Activated T-cell treated with anti-CD3 and anti-CD28 coated beads, Interleukin-2, amount 50 U/mL, for 48 hours (primary cell): ENCODE measurements at places on chromosomes 7 and 10.

DNA sequence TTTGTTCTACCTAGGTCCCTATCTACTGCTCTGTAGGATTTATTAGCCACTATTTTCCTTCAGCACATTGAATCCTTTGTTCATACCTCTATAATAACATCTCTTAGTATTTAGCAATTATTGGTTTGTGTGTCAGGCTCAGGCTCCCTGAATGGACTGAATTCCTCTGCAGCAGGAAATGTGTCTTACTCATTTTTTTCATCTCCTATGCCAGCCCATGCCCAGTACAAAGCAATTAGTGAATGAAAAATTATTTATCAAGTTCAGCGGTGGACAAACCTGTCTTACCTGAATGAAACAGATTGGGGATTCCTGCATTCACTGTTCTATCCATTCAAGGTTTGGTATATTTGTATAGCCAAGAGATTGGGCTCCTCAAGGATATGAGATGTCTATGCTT, 53.7 kb downstream of the C1GALT1 start:
- no peak for DNase-seq

- peak; percentile 85 for DNase-seq
These were observed at the start of gene CYTH3 for GRCh38 chr7:6272481-6273323. TSS of gene CYTH3 (minus strand) at chr7:6272624. CDS start at chr7:6272507, 117 bp downstream.

DNA sequence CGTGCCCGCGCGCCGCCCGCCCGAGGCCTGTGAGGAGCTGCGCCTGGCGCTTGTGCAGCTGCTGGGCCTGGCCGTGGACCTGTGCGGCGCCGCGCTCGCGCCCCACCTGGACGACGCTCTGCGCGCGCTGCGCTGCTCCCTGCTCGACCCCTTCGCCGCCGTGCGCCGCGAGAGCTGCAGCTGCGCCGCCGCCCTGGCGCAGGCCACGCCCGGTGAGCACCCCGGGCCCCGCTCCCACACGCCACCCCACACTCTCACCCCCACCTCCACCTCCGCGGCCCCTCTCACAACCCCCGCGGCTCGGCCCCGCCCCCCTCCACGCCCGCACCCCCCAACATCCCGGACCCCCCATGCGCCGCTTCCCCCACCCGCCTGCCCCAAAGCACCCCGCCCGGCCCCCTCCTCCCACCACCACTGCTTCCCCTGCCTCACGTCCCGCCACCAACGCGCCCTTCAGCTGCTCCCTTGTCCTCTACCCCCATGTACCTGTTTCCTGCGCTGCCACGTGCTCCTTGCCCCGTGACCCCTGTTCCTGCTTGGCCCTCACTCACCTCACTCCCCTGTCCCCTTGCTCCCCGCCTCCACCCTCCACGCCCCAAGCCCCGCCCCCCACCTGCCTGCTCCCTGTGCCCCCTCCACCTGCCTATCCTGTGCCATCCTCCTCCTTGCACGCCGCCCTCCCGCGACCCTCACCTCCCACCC, at the start of gene PRKAR1B:
TSS of gene PRKAR1B (minus strand) at position 178 of the 702 bp plus-strand sequence. CDS start 15,776 bp downstream, outside the sequence.
- DNase-seq: peak; percentile 47

GRCh38 chr10:97589479-97589878, at the start of gene C10orf62:
TSS of gene C10orf62 (plus strand) at chr10:97589721. CDS start at chr10:97589898, 177 bp downstream.
- no peak for DNase-seq

DNA sequence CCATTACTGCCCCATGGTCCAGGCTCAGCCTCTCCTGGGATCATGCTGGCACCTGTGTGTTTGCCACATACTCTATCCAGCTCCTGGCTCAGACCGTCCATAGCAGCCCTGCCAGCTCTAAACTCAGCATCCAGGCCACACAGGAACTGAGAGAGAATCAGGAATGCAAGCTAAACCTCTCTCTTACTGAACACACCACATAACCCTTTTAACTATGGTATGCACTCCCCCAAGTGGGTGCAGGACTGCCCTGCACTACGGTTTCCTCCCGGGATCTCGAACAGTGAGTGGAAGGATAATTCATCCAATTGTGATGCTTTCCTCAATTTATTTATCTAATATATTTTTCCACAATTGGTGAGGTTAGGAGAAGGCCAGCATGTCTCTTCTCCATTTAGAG, 17.1 kb upstream of the ZNF800 start:
- no peak for DNase-seq

- peak; percentile 63 for DNase-seq
These were observed 677 bp downstream of the TSPAN14 start for GRCh38 chr10:80454513-80455460.

- no peak for DNase-seq
These were observed 46.8 kb upstream of the C10orf120 start for GRCh38 chr10:122746408-122746807.

- DNase-seq: peak; percentile 55
These were observed 14.9 kb upstream of the CRCP start for GRCh38 chr7:66099551-66100407.

- no peak for DNase-seq
These were observed 200.7 kb downstream of the RAPGEF5 start for GRCh38 chr7:22156205-22156604.

GRCh38 chr7:105698531-105698930, 117.2 kb upstream of the EFCAB10 start:
- no peak for DNase-seq

GRCh38 chr7:22647451-22648257, 79.3 kb upstream of the IL6 start:
- DNase-seq: no peak

DNA sequence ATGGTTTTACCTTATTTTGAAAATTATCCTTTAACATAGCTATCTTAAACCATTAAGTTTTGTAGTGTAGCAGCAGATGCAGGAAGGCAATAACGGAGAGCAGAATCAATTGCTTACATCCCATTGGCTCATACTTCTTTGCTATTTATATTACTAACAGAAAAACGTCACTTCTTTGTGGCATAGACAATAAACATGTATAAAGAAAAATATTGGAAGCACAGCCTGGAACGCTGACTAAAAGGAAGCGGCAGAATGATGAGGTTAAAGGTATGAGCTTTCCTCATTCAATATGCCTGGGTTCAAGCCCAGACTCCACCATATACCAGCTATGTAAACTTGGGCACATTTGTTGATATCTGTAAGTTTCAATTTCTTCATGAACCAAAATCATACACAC, 24.0 kb upstream of the BMPER start:
- no peak for DNase-seq

- peak; percentile 66 for DNase-seq
These were observed 219.0 kb downstream of the CCDC3 start for GRCh38 chr10:12782537-12782936.

GRCh38 chr7:22610951-22611757, 111.2 kb upstream of the STEAP1B start:
- no peak for DNase-seq

- DNase-seq: no peak
These were observed 20.6 kb downstream of the CALML3 start for GRCh38 chr10:5545426-5545777.

- peak; percentile 79 for DNase-seq
These were observed at the start of gene MINDY4 for GRCh38 chr7:30771174-30771879. TSS of gene MINDY4 (plus strand) at chr7:30771417. CDS start at chr7:30771494, 77 bp downstream.

GRCh38 chr10:90269699-90270098, 568.3 kb downstream of the KIF20B start:
- DNase-seq: no peak

DNA sequence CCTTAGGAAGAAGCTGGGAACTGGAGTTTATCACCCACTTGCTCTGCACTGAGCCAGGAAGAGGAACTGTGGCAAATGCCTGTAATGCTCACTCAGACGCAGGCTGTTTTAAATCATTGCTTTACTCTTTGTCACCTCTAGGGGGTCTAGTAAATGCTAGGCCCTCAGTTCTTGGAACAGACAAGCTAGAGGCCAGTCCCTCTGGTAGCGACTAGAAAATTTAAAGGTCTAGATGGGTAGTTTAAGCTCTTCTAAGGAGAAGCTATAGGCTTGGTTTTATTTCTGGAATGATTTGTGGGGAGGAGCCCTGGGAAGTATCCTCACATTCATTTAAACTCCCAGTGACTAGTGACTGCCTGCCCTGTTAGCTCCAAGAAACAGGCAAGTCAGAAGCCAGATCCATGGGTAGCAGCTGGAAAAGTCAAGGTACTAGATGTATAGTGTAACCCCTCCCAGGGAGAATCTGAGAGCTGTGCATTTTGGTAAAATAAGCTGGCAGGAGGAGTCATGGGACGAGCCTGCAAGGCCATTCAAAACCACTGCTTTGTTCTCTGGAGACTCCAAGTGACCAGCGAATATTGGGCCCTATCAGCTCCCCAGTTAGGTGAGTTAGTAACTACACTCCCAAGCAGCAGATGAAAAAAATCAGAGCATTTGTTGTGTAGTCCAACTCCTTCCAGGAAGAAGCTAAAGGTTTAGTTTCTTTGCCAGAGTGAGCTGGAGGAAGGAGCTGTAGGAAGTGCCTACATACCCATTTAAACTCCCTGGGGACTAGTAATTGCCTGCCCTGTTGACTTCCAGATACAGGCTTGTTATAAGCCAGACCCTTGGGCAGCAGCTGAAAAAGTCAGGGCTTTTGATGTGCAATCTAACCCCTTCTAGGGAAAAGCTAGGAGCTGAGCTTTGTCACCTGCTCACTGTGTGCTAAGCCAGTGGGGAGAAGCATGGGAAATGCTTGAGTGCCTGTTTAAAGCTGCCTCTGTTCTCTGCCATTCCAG, 68.9 kb downstream of the DYNC1I1 start:
- DNase-seq: no peak

DNA sequence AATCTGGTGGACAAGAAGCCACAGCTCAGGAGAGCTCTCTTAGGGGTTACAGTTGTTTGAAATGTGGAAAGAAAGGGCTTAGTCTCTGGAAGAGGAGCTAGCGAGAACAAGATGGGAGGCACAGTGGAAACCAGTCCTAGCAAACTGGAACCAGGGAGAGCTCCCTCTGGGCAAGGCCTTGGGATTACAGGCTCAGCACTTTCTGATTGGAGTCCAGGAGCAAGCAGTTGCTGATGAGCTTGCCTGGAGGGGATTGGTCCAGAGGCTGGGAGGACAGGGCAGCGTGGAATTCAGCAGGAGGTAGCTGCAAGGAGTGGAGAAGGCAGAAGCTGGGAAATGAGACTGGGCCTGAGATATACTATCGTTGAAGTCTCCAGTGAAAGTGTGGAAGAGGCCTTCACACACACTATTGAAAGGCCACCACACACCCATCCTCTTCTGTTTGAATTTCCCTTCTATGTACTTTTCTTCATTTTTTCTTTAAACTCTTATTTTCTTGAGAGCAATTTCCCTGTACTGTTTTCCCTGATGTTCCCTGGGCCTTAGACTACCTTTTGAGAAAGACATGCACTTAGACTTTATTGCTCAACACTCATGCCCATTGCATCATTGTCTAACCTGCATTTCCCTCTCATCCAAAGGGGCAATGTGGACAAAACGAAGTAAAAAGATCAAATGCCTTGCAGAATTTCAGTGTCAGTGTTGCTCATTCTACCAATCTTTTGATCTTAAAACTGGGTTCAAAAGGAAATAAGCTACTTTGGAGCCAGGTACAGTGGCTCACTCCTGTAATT, 57.8 kb upstream of the LANCL2 start:
- no peak for DNase-seq

DNA sequence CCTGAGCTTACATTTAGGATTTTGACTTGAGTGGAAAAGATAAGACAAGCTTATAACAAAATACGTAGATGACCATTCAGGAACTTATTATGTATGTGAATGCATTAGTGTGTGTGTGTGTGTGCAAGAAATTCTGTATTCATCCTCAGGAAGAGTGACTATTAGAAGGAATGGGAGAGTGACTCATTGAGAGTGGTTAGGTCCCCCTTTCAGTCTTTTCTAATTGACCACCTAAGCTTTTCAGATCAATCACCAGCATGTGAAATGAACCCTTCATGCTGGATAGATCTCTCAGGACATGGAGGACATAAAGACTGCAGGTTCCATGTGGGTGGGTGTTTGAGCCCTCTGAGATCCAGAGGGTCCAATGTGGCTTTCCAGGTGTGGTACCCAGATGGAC, 153.5 kb downstream of the MBL2 start:
- DNase-seq: no peak

DNA sequence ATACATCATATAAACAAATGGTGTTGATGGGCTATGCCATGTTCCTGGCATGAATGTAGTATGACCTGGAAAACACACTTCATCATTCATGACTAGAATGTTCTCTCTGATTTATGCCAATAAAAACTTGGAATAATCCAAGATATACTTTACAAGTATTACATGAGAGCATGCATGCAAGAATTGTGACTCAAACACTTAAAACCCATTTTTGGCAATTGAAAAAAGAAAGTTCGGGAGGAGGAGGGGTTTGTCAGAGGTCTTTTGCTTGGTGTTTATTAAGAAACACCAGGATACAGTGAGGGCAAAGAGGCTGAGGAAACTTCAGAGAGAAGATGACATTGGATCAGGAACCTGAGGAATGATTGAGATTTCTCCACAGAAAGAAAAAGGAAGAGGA, 10.2 kb upstream of the CUL1 start:
- DNase-seq: no peak

GRCh38 chr7:108722561-108722960, 152.9 kb downstream of the DNAJB9 start:
- DNase-seq: no peak

GRCh38 chr10:26706206-26706605, 8.7 kb downstream of the PDSS1 start:
- no peak for DNase-seq

- DNase-seq: no peak
These were observed 231.1 kb downstream of the REEP3 start for GRCh38 chr10:63752318-63752717.

DNA sequence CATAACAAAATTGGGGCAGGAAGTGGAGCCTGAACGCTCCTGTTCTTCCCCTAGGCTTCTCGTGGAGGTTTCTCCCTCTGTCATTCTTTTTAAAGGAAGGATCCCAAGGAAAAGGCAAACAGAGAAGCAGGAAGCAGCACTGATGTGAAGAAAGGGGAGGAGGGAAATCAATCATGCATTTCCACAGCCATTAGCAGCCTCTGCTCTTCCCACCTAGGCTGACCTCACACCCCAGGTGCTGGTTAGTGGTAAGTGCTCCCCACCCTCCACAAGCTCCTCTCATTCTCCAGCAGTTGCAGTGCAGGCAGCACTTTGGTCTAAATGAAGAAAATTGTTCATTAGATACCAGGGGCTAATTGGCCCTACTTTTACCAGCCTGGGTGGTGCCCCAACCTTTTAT, 2.6 kb downstream of the CRHR2 start:
- DNase-seq: no peak

- no peak for DNase-seq
These were observed 70.9 kb upstream of the HPS1 start for GRCh38 chr10:98517672-98518071.

GRCh38 chr7:21886396-21886795, 59.3 kb downstream of the CDCA7L start:
- DNase-seq: no peak

GRCh38 chr7:47078241-47078640, 503.7 kb downstream of the TNS3 start:
- DNase-seq: no peak

- no peak for DNase-seq
These were observed 23.3 kb upstream of the PALS2 start for GRCh38 chr7:24549991-24550390.

DNA sequence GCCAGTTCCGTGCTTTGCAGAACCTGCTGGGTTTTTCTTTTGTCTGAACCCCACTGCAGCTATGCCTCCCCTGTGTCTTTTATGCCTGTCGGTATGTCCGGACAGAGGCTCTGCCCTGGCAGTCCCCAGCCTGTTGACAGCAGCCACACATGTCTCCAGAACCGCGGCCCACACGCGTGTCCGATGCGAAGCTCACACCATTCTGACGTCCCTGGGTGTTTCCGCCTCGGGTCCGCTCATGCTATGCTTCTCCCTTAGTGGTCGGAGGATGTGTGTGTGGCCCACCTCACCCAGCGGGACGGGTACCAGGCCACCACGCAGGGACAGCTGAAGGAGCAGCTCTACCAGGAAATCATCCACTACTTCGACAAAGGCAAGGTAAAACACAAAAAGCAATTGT, 164.6 kb upstream of the NPS start:
- DNase-seq: no peak
